ENCODE measurements at places on chromosomes 1 and 21.

- no peak for DNase-seq
These were observed 2.8 kb upstream of the H6PD start for GRCh38 chr1:9231648-9232332.

- DNase-seq: no peak
These were observed 207.0 kb upstream of the MAP1LC3C start for GRCh38 chr1:242205622-242206489.

DNA sequence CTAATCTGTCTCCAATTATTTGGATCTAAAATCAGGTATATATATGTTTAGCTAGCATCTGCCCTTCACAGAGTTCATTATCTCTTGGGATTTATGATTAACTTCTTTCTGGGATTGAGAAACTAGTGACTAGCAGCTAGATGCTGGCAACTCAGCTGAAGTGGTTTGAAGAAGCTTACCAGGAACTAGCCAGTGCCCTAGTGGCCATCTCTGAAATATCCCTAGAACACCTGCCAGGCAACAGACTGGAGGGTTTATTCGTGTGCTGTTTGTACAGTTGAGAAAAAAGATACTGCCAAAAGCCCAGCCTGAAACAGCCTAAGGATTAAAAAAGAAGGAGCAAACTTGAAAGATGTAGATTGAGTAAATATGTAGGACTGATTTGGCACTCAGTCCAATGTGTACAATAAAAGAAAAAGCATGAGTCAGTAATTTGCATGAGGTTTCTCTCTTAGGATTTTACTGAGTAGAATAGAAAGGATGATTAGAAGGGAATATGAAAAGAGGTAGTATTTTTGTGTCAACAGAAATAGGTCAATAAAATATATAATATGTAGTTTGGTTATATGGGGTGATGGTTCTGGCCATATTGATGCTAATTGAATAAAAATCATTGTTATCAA is 1144.6 kb upstream of the ADGRL2 start:
- DNase-seq: peak; percentile 38

DNA sequence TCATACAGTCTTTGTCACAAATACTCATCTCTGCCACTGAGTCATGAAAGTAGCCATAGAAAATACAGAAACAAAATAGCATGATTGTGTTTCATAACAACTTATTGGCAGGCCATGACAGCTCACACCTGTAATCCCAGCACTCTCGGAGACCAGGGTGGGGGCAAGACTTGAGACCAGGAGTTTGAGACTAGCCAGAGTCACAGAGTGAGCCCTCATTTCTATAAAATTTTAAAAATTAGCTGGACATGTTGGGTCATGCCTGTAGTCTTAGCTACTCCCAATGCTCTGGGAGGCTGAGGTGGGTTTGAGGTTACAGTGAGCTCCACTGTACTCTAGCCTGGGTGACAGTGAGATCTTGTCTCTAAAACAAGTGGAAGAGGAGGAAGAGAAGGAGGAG is 411.1 kb downstream of the PCP4 start:
- no peak for DNase-seq

DNA sequence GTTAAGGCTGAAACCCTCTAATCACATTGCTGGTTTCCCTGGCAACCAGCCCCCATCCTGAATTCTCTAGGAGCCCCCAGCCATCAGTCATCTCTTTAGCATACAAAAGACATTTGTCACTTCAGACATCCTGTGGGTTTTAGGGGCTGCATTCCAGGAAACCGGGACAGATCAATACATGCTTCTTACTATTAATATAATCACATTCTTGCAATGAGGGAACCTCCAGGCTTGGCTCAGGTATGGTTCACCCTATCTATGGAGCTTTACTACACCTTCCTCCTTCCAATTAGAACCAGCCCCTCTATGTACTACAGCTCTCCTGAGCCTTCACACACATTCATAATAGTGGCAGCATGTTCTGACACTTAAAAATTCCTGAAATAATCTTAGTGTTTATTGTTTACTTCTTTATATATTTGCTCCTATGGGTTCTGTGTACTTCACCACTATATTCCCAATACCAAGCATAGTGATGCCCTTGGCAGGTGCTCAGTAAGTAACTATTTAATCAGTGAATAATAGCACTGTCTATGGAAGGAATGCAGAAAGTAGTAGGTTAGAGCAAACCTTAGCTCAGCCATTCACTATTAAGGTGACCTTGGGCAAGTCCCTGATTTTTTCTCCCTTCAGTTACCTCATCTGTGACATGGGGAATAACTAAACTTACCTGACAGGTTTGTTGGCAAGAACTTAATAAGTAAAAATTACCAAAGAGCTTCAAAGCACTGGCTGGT is 59.6 kb downstream of the ZNF678 start:
- no peak for DNase-seq

DNA sequence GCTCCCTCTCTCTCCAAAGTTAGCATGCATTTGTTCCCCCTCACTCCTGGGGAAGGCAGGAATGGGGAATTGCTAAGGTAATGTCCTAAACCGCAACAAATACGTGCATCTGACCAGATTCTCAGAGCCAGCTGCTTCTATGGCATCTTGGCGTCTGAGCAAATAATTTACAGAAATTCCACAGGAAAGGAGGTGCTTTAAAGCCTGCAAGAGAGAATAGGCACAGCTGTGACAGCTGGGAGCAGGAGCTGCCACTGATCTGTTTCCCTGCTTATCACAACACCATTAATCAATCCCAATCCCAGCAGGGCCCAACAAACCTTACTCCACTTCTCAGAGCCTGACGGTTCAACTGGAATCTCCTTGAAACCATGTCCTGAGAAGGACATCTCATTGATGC is 83.5 kb upstream of the ZNF281 start:
- peak; percentile 24 for DNase-seq

- no peak for DNase-seq
These were observed 5.1 kb downstream of the PDE9A start for GRCh38 chr21:42658320-42659105.

GRCh38 chr1:233815865-233816264 is 88.6 kb upstream of the SLC35F3 start:
- DNase-seq: no peak

- DNase-seq: no peak
These were observed 51.3 kb downstream of the TEX35 start for GRCh38 chr1:178564086-178564782.

DNA sequence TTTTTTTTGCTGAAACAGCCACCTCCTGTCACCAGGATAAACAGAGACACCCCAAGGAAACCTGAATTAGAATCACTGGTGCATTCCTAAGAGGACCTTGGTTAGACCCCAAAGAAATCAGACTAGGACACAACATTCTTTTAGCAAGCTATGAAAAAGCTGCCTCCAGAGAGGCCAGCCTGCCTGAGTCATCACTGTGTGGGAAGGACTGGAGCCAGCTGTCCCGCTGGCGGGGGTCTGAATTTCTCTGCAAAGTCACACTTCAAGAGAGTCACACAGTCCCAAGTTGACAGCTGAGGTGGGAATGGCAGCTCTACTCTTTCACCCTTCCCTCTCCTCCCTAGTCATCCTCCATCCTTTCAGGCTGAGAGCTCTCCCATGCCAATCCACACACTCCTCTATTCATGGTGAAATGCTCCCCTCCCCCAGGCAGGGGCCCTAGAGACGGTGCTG is 405.0 kb upstream of the POU3F1 start:
- DNase-seq: peak; percentile 70

GRCh38 chr1:42456754-42457089 is 379 bp downstream of the PPCS start:
- no peak for DNase-seq

DNA sequence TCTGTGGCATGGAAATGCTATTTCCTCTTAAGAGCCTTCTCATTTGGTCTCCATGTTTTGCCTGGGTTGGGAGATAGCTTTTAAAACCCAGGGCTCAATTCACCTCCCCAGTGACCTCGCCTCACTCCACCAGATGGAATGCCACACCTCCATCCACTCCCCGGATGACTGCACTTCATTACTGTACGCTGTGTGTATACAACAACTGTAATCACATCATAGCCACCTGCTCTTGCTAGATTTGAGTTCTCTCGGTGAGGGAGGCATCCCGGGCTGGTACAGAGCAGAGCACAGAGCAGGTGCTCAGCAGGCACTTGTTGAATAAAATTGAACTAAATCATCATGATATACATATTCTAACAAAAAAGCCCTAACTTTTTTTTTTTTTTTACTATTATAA is 26.0 kb downstream of the SDE2 start:
- DNase-seq: no peak

DNA sequence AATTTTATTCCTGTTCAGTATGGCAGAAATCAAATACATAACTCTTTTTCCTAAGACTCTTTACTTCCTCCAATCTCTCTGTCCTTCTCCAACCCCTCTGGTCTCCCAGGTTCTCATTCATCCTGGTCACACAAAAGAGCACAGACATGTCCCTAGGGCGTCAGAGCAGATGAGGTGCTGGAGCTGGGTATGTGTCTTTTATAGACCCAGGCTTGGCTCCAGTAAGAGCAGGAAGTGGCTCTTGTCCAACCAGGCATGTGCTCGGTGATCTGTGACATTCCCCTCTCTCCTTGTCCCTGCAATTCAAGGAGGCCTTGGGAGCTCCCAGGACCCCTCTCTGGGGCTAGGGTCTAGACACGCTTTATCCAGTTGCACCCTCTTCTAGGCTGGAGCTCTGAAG is 18.0 kb upstream of the LCE2D start:
- DNase-seq: no peak

- DNase-seq: no peak
These were observed 10.8 kb downstream of the GPR37L1 start for GRCh38 chr1:202133496-202133895.

DNA sequence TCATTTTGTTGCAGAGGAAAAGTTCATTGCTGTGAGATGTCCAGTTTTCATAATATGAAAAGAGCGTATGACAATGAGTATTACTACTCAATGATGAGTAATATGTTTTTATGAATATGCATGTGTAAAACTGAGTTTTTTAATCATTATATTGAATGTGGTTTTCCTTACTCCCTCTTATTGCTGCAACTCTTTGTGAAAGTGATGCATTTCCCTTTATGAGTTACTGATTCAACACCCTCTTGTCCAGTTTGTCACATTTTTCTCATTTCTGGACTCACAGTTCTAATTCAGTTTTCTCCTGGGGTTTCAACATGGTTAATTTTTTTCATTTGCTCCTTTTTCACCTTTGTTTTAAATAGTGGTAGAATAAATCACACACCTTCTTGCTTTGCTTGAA is 35.2 kb upstream of the KCNJ15 start:
- DNase-seq: no peak

- no peak for DNase-seq
These were observed 141.7 kb upstream of the NRIP1 start for GRCh38 chr21:15206514-15206913.

DNA sequence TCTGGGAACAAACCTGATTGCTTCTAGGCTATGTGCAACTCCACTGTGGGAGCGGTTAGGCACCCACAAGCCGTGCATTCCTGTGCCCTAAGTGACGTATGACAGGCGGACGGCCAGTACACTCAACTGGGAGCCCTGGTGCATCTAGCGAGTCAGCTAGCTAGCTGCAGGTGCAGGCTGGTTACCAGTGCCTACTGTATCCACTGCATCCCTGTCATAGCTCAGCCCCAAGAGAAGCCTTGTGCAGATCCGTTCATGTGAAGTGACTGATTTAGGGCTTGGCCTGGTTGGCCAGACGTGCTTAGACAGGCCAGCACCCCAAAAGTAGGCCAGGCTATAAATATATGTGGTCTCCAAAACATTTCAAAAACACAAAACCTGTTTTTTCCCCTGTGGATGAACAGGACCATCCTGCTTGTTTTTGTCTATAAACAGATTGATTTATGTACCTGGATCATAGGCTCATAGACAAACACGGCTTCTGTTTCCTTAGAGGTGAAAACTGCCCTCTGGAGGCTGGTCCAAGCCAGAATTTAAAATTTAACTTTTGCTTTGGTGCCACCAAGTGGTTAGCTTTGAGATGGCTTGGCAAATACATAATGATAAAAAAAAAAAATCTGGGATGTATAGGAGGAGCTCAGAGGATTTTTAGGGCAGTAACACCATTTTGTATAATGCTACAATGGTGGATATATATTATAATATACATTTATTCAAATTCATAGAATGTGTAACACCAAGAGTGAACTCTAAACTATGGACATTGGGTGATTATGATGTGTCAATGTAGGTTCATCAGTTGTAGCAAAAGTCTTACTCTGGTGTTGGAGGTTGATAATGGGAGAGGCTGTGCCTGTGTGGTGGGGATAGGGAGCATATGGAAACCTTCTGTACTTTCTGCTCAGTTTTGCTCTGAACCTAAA is 68.5 kb downstream of the GIPC2 start:
- peak; percentile 79 for DNase-seq

- no peak for DNase-seq
These were observed 111.3 kb downstream of the RPS6KC1 start for GRCh38 chr1:213162338-213162737.

DNA sequence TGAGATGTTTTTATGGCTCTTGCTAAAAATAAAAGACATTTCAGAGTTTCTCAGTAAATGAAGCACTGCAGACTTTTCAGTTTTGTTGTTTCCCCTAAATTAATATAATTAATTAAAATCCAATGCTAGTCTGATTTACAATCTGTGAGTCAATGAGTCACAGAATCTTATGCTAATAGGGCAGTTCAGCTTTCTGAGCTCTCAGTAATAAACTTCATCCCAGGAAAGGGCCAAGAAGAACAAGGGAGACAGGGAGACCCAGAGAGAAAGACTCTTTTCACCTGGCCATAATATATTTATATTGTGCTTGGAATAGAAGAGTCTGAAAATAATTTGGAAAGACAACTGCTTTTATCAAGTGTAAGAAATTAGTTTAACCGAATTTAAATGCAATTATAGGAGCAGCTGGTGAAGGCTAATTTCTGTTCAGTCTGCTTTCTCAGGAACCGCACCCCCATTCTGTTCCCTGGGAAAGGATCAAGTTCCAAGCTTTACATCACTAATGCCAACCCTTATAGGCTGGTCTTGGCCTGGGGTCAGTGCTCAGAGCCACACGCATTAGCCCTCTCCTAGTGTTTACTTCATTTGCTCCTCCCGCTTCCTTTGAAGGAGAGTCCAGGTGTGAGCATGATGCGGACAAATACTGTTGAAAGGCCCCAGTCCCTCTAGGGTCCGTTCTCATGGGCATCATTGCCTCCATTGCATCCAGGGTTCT is 145.6 kb downstream of the ZBTB18 start:
- no peak for DNase-seq

- DNase-seq: no peak
These were observed 13.9 kb downstream of the BSND start for GRCh38 chr1:55012661-55013060.

DNA sequence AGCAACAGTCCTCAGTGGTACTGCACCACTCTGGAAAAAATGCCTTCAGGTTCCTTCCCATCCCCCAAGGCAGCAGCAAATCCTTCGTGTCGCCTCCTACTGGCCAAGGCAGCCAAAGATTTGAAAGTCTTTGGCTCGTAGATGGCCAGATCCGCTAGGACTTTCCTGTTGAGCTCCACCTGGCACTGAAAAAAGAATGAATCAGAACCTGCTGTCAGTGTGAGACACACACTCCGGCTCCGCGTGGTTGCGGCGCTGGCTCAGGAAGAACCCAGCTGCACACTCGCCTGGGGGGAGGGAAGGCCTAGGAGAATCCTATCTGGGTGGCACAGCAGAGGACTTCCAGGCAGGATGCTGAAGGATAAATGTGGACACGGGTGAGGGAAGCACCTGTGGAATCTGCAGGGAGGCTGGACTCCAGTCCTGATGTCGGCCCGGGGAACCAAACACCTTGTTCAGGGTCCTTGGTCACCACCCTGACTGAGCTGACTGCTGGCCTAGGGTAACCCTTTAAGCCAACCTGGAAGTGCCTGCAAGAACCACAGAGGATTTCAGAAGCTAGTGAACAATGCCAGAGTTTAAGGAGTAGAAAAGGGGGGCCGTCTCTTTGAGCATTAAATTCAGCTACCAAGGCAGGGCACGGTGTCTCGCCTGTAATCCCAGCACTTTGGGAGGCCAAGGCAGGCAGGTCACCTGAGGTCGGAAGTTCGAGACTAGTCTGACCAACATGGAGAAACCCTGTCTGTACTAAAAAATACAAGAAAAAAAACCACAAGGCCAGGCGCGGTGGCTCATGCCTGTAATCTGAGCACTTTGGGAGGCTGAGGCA is 3.2 kb upstream of the CCNL2 start:
- no peak for DNase-seq

Measured in retina (tissue), 1 donor.